ENCODE measurements at places on chromosomes 12 and 14.

DNA sequence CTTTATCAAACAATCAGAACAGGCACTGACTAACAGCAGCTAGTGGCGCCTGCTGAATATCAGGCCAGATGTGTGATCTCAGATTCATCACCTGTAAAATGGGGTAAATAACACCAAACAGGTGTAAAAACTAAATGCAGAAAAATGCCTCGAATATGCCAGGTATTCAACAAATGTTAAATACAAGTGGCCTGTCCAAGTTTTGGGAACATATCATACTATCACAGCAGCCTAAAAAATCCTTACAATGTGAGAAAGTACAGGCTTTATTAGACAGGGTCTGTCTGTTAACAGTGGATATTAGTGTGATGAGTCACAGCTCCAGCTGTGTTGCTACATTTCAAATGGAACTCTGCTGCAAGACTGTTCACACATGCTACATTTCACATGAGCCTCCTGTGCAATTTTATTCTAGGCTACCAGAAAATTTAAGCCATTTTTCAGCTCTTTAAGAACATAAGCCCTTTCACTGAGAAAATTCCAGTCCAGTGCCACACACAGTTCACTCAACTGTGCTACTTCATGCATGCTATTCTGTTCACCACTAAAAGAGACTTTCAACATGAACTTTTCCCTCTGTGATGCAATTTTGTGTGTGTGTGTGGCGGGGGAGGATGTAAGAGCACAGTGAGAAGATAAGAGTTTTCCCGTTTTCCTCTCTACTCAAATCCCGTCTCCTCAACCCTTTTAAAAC is 56.7 kb downstream of the MSRB3 start:
- no peak for DNase-seq

DNA sequence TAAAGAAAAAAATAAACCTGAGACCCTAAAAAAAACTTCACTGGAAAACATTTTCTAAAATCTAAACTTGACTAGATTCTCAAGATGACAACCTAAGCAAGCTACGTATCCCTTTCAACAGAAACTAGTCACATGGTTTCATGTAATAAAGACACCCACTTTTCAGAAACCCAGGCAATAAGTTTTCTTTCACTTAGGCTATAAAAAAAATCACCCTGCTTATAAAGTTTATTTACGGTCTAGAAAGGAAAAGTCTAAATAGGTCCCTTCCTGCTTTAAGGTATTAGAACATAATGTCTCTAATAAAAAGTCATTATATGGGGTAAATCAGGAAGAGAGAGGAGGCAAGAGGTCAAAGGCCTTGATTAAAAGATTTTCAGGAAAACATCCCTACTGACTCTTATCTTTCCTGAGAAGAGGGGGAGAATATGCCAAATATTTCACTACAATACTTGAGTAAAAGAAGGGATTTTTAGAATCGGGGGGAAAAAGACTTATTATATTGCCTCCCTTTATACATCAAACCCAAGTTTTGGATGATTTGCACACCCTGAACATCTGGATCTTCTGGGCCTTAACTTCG is 9.5 kb downstream of the CLIP1 start:
- DNase-seq, result no peak

DNA sequence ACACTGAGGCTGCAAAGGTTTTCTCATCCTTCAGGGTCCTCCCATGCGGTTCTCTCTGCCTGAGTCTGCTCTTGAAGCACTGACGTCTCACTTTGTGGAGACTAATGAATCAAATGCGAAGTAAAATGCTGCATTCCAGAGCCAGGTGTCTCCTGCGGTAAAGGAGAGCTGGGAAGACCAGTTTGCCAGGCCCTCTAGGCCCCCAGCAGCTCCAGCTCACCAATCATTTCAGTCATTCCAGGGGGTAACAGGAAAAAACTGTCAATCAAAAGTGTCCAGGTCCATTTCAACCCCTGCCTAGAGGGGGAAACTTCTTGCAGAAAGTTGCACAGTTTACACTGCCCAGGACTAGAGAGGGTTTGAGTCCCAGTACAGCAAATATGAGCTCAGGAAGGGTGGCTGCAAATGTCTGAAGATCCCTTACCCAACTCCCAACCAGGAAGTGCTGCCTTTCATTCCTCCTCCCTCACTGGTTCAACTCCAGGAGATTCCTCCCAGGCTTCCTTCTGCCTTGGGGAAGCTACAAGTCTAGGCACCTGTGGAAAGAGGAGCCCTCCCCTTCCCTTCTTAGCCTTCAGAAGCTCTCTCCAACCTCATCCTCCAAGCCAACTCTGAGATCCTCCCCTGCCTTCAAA is 2.7 kb upstream of the NXPH4 start:
- DNase-seq, result no peak

DNA sequence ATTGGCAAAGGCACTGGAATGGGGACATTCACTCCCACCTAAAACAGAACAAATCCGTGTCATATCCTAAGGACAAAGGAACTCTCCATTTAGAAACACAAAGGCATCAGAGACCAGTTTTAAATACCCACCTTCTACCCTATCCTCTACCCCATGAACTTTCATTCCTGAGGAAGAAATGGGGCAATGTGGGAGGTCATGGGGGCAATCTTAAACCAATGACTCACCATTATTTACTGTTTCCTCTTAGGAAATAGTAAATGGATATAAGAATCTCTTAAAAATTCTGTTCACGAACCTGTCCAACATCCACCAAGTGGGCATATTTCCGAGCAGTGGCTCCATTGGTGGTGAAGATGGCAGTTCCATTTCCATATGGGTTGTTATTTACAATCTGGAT is 19.4 kb downstream of the ALDH6A1 start:
- DNase-seq, result no peak

- no peak for DNase-seq
These were observed 114.2 kb downstream of the DAD1 start for GRCh38 chr14:22474730-22475351.

- DNase-seq, result no peak
These were observed 223.7 kb downstream of the CHST11 start for GRCh38 chr12:104680491-104680890.

DNA sequence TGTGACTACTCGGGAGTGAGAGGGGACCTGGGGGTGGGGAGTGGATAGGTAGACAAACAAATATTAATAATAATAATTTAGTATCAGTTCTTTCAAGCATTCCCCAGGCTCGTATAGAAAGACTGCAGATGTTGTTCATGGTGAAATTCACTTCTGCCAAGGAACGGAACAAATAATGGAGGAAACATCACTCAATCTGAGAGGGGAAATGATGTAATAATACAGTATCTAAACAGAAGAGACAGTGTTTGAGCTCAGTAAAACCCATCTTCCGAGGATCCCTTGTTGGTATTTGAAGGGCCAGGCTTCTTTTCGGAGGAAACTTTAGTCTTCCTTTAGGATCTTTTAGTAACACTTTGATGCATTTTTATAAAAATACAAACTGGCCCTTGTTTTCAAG is 114.2 kb downstream of the KCNK10 start:
- DNase-seq, result no peak
